ENCODE measurements at places on chromosomes 2 and 18.

GRCh38 chr2:135603543-135603942 lies 72.3 kb downstream of the R3HDM1 start:
- no peak for DNase-seq

GRCh38 chr18:2466978-2467377 lies 104.3 kb downstream of the METTL4 start:
- no peak for DNase-seq

DNA sequence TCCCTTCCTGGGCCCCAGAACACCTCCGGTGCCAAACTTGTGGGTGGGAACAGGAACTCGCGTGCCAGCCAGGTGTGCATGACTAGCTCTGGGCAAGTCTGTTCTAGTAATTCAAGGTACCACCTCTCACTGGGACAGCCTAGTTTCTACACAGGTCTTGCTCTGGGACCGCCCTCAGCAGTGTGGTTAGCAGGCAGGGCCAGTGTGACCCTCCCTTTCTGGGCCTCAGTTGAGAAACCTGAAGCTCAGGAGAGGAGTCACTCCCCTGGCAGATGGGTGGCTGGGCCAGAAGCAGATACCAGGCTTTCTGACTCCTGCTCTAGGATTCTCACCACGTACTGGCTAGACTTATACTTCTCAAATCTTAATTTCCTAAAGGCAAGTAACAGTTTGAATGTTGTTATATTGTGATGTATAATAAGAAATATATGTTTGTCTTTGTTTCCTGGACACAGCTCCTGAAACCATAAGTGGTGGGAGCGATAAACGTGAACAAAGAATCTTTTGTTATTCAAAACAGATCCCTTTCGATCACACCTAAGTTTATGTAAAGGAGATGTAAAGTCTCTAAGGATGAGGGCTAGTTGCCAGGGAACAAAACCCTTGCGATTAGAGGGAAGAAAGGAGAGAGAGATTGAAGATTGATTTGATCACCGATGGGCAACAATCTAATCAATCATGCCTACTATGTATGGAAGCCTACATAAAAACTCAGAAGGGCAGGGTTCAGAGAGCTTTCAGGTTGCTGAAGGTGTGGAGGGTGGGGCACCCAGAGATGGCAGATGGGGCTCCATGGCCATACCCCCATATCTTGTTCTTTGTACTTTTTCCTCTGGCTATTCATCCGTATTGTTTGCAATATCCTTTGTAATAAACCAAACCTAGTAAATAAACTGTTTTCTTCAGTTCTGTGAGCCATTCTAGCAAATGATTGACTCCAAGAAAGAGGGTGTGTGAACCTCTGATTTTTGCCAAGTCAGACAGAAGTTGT lies 952 bp upstream of the UGT1A6 start:
- no peak for DNase-seq

DNA sequence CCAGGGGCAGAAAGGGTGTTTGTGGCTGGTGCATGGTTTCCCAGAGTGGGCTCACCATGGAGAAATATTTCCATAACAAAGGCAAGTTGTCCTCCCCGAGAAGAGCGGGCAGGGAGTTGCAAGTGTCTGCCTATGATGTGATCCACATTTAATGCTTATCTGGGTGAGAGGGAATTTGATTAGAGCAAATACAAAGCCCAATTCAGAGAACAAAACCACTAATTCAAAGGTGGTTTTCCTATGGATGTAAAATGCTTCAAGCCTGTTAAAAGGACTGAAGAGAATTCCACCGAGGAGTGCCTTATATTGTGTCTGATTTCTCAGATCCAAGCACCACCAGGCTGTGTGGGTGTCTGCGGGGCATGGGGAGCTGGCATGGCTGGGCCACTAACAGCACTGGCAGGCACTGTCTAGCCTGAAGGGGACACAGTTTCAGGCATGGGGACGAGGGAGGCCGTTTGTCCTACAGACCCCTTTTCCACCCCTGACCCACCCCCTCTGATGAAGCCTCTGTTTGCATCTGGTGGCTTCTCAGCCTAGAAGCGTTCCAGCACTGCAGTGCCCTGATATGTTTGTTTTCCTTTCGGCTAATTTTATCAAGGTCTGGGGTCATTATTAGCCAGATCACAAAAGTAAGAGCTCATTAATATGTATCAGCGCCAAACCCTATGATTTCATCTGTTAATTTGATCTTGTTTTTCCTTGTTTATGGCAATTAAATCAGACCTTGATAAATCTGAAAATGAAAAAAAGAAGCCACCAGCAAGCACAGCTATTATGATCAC lies 357.3 kb downstream of the HRH4 start:
- DNase-seq: no peak

DNA sequence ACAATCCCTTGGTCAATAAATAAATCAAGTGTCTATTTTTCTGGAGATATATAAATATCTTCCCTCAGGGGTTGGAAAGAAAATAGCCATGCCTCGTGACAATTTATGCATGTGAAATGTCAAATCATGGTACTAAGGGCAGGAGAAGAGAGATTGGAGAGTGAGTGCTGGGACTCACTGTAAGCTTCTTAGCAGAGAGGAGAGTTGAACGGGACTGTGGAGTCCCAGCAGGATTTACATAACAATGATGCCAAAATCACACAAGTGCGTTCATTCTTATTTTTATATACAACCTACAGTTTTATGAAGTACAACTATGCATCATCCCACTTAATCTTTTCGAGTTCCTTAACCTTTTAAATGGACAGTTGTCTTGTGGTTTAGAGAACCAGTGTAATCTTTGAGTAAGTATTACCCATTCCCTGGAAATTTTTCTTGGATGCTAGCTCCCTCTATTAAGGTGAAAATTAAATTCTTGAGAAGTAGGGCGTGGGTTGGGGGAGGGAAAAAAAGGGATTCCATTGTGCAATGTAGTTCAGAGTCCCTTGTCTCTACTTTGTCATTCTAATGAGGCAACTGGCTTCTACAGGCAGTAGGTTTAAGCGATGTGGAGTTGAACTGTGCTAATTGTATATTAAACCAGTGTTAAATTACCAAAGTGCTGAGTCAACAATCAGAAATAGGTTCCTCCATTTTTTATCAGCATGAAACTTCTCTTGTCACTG lies 143.6 kb upstream of the EPHA4 start:
- DNase-seq: no peak

DNA sequence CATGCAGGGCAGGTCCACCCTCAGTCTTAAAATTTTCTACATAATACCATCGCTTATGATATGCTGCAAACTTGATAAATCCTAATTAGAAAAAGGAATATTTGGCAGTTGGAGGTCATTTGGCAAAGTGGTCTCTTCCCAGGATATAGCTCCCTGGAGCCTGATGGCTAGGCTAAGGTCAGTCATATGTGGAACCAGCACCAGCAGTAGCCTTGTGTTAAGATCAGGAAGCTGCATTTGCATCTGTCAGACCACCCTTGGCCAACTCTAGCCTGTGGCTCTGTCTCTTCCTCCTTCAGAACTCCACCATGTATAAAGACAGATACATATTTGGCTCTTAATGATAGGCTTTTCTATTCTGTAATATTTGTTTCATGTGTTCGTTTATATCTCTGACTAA lies 5.4 kb upstream of the HK2 start:
- no peak for DNase-seq

DNA sequence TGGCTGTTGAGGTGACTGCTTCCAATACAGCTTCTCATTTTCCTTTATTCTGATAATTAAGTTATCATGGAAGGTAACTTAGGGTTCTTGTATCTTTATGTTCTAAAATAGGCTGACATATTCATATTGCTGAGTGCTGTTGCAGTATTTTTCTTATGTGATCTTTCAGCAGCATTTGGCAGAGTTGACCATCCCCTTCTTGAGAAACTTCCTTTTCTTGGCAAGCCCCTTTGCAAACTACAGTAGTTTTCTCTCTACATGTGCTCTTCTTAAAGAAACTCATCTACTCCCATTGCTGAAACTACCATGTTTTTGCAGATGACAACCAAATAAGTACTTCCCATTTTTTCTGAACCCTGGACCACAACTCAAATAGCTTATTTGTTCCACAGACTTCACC lies 476.5 kb upstream of the TRIB2 start:
- DNase-seq: no peak

Measured in stimulated activated CD8-positive, alpha-beta memory T cell treated with anti-CD3 and anti-CD28 coated beads, Interleukin-4, amount 100 ng/mL, for 48 hours (primary cell).